ENCODE measurements at places on chromosomes 6 and 20. TPM values are rescaled to one million over a fixed set of nuclear protein-coding genes. Genes with fewer than 3 reads are reported as not detected.

GRCh38 chr6:123980311-123980710 is 176.6 kb downstream of the NKAIN2 start:
- H3K27me3 ChIP-seq = no peaks in the 10 kb centered on the region
- no peaks in the 10 kb centered on the region for H3K4me1 ChIP-seq
- no peaks in the 10 kb centered on the region for H3K36me3 ChIP-seq
- DNase-seq = no peak
- no peak overlapping the region for H3K4me3 ChIP-seq

- H3K36me3 ChIP-seq = no peaks in the 10 kb centered on the region
These were observed 1303.5 kb upstream of the CITED2 start for GRCh38 chr6:140677781-140678528.

- H3K4me3 ChIP-seq = no peak overlapping the region
- H3K27me3 ChIP-seq = no peaks in the 10 kb centered on the region
- H3K4me1 ChIP-seq = no peaks in the 10 kb centered on the region
- H3K36me3 ChIP-seq = no peaks in the 10 kb centered on the region
These were observed 35.3 kb downstream of the ESR1 start for GRCh38 chr6:151842816-151843215.

- H3K4me3 ChIP-seq = no peak overlapping the region
- no peaks in the 10 kb centered on the region for H3K4me1 ChIP-seq
- H3K36me3 ChIP-seq = no peaks in the 10 kb centered on the region
- no peaks in the 10 kb centered on the region for H3K27me3 ChIP-seq
- no peak for DNase-seq
These were observed 33.8 kb upstream of the ADTRP start for GRCh38 chr6:11812439-11812838.

Gene CLVS2
- total RNA-seq = not detected

Gene CDH4
- total RNA-seq = not detected

Gene MUC22
- not detected for total RNA-seq
